Hippocampal formation (tissue), 2 donors: ENCODE measurements at places on chromosomes 3 and 15.
A peak's percentile ranks its signal among the peaks of the same experiment; 100 is the strongest.

DNA sequence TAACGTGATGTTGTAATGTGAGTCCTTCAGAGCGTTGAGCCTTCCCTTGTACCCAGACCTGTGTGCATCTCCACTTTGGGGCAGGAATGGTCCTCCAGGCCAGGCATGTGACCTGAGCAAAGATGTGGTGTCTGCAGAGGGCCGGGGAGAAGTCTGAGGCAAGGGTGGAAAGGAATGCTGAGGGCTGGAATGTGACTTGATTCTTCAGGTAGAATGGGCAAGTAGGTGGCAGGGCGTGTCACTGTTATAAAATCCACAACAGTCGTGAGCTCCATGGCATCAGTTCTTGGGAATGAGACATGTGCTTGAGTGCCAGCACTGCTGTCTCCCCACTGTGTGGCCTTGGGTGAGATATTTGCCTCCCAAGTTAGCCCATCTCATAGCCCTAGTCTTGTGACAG, 24.0 kb upstream of the BSN start:
- no peak for DNase-seq

- no peak for DNase-seq
Measured at GRCh38 chr3:15839568-15839967, 41.8 kb upstream of the ANKRD28 start.

GRCh38 chr3:157160658-157161424, 894 bp upstream of the CCNL1 start:
- no peak for DNase-seq

DNA sequence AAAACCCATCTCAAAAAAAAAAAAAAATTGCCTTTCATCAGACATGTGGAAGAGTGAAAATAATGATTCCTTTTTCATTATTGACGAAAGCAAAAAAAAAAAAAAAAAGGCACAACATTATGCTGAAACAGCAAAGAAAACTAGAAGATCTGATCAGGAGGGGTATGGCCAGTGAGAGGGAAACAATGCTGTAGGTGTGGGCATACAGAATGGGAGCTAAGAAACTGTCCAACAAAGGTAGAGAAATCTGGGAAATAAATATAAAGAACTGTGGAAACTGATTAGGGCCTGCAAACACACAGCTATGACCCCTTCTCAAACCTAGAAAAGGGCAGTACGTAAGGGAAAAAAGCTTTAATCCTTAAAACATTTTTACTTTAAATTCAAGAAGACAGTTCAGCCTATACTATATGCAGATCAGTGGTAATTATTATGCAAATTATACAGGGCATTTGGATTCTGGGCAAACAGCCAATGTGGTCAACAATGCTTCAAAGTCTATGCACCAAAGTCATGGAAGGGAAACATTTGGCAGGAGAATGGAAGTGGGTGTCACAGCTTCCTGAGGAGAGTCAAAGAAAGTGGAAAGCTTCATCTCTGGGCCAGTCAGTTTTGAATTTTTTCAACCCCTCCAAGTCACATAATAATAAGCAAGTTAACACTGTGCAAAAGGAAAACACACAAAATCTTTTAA, 68.3 kb upstream of the SLC12A8 start:
- DNase-seq, result peak; percentile 77

DNA sequence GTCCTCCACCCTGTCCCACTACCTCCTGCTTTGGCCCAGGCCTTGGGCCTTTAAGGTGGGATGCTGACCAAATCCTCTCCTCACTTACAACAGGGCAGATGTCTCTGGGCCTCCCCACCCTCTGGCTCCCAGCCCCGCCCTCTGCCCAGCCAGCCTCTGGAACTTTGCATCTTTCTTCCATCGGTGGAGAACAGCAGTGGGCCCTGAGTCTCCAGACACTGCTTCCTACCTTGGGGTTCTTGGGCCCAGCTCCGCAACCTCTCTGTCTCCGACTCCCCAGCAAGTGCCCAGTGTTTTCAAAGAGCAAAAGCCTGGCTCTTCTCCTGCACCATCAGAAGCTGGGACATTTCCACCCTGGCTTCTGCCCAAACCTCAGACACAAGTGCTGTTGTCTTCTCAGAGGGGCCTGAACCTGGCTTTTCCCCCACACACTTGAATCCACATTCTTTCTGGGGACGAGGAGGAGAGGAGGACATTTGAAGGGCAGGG, 33.1 kb downstream of the MRAS start:
- peak; percentile 84 for DNase-seq

GRCh38 chr3:195260280-195260905, 10.6 kb downstream of the XXYLT1 start:
- DNase-seq, result peak; percentile 29

DNA sequence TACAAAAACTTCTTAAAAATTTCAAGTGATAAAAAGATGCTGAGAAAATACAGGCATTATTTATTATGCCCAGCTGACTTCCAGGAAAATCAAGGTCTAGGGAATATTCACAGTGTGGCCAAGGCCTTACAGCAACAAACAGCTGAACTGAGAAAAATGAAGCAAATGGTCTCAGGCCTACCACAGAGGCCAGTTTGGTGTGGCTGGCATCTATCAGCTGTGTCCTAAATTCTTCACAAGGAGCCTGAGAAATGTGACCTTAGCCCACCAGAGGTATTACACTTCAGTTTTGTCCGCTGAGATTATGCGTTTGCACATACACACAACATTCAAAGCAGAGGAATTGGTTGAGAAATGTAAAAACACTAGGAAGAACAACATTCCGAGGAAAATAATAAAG, 77.4 kb downstream of the ANP32A start:
- DNase-seq, result no peak

GRCh38 chr3:148289159-148289558, 408.5 kb upstream of the AGTR1 start:
- DNase-seq, result no peak

DNA sequence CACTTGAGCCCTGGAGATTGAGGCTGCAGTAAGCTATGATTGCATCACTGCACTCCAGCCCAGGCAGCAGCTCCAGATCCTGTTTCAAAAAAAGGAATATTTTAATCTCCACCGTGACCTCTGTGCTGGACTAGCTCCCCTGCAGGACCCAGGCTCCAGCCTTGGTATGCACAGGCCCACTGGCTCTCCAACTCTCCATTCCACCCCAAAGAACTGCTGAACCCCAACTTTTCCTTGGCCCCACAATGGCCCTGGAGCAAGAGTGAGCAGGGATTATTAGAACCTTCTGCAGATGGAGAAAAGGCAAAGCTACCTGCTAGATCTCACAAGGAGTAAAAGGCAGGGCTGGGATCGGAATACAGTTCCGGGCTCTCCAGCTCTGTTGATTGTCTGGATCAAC, 32.8 kb upstream of the SFMBT1 start:
- DNase-seq, result no peak

DNA sequence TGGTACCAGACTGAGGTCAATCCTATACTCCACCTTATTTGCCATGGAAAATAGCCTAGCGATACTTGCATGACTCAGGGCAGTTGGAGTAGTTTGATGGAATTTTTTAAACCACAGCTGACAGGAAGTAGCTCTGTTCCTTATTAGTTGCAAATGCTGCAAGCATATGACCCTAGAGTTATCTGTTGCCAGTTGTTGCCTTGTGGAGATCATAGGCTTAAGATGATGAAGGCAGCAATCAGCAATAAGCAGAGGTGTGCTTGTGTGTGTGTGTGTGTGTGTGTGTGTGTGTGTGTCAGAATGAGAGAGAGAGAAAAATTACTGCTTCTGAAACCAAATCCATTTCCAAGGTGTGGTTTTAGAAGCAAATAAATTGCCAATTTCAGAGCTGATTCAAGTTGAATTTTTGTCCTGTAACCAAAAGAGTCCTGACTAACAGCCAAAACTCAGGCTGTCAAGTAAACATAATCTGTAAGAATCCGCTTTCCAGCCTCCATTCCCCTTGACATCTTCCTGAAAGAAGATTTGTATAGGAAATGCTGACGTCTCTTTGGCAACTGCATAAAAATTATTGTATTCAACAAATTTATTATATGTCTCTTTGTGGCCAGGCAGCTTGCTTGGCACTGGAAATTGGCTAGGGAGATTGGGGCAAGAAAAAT, 141.2 kb downstream of the SERPINI1 start:
- no peak for DNase-seq

DNA sequence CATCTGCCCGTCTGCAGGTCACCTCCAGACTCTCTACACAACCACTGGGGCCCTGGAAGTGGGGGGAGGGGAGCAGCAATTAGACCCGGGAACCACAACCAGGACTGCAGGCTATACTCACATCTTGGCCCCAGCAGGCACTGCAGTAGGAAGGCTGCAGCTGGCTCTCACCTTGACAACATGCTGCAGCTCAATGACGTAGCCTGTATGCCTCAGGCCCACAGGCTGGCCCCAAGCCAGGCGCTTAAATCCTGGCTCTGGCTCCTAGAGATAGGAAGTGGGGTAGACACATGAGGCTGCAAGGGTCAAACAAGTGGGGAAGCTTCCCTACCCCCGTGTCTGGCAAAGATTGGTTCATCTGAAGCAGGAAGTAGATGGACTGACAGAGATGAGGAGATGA, 4.6 kb upstream of the QRICH1 start:
- DNase-seq, result no peak

- no peak for DNase-seq
Measured at GRCh38 chr15:45665261-45665660, 30.4 kb downstream of the SQOR start.

GRCh38 chr15:62026487-62027262, 33.6 kb downstream of the VPS13C start:
- no peak for DNase-seq
